DMS79 (cell line): ENCODE measurements at places on chromosomes 12 and 14.

- DNase-seq = no peak
Observed at GRCh38 chr12:93226361-93226760, 151.4 kb upstream of the NUDT4 start.

DNA sequence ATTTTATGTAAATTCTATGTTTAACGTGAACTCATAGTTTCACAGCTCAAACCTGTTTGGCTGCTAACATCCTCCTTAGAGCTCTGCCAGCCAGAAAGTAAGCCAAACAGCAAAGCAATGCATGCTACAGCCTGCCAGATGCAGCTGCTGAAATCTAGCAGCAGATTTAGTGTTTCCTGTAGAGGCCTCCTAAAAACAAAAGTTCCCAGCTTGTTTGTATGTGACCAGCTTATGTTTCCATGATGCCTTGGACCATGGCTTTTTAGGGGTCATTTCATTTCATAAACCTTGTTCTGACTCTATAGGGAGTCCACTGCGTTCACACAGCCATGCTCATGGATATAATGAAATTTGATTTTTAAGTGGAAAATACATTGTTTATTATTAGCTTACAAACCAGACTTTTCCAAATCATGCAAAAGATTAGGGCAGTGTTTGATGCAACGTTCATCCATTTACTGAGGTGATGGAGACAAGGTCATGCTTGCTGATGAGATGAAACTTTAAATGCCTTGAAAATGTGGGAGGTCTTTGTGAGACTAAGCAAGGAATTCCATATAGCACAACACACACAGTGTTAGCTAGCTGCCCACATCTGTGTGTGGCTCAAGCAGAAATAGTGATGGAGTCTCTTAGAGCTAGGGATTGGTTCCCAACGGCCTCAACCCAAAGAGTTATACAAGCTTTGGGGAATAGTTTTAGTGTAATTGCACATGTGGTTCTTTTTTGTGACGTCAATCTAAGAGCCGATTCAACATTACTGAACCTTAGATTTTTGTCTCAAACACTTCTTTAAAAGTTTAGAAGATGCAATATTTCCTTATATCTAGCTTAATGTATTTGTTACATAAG is 157.5 kb upstream of the LRIG3 start:
- DNase-seq = no peak

- no peak for DNase-seq
Observed at GRCh38 chr12:72716221-72716620, 444.1 kb downstream of the TRHDE start.

DNA sequence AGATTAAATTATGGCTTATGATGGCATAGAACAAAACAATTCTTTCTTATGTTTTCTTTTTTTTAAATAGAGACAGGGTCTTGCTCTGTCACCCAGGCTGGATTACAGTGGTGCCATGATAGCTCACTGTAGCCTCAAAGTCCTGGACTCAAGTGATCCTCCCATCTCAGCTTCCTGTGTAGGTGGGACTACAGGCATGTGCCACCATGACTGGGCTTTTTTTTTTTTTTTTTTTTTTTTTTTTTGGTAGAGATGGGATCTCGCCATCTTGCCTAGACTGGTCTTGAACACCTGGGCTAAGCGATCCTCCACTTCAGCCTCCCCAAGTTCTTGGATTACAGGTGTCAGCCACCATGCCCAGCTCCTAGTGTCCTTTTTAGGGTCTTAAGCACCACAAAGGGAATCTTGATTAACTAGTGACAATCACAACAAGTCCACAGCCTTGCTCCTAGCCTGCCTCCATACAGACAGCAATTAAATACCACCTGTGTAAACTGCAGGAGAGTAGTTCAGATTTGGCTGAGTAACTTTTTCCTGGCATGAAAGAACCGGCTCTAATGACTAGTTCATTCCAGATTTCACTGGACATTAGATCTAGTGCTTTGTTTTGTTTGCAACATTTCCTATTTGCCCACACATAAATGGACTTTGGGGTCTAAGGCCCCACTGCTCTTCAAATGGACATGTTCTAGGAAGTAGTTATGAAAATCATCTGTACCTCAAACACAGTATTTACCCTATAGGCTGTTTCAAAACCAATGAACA is 61.6 kb downstream of the SH2B3 start:
- DNase-seq = no peak

DNA sequence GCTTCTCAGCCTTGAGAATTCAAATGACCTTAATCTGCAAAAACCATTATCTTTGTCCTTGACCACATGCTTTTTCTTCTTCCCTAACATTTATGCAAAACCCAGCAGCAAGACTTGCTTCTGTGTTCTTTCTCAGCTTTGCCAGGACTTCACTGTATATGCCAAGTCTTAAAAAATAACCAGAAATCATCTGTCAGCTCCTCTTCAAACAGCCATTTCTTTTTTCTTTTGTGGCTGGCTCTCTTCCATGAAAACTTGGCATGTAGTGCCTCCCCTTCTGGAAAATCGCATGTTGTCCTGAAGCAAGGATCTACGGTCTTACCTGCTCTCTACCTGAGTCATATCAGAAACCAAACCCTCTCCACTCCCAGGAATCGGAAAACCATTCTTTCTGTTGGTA is 364.9 kb downstream of the RPS29 start:
- DNase-seq = no peak

DNA sequence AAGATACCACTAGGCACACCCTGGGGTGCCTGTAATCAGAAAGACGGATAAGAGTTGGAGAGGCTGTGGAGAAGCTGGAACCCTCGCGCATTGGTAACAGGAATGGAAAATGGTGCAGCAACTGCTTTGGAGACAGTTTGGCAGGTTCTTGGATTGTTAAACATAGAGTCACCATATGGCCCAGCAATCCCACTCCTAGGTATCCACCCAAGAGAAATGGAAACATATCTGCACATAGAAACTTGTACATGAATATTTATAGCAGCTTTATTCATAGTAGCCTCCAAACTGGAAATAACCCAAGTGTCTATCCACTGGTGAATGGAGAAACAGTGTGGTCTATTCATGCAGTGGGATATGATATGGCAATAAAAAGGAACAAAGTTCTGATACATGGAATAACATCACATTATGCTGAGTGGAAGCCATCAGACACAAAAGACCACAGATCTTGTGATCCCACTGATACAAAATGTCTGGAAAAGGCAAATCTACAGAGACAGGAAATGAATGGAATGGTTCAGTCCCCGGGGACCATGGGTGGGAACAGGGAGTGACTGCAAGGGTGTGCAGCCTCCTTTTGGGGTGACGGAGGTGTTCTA is 45.4 kb downstream of the JAG2 start:
- DNase-seq = no peak

DNA sequence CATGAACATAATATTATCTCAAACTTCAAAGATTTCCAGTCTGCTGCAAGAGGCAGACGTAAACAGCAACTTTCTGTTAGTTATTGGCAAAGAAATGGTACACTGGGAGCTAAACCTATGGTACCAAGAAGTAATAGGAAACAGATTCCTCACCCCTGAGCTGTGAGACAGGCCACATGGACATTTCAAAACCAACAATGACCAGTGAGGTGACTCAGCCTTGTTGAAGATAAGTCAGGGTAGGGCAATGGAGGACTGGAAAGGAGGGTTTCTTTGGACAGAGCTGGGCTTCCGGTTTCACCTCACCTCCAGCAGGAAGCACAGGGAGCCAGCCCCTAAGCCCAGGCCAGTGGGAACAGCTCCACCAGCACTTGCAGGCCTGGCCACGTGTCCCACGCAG is 1320.5 kb downstream of the AACS start:
- no peak for DNase-seq

DNA sequence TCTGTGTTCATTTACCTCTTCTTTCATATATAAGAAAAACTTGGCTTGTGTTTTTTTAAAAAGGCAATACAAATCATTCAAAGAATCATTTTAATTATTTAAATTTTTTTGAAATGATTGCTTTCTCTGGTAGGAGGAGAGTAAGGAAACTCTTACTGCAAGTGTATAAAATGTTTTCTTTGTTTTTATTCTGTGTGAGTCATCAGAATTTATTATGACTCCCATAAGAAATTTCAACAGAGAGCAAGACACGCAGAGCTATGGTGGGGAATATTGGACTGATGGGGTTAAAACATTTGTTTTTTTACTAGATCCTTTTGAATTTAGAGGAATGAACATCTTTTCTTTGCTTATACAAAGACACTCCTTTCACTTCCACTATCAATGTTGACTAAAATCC is 119.1 kb upstream of the ATXN7L3B start:
- no peak for DNase-seq

DNA sequence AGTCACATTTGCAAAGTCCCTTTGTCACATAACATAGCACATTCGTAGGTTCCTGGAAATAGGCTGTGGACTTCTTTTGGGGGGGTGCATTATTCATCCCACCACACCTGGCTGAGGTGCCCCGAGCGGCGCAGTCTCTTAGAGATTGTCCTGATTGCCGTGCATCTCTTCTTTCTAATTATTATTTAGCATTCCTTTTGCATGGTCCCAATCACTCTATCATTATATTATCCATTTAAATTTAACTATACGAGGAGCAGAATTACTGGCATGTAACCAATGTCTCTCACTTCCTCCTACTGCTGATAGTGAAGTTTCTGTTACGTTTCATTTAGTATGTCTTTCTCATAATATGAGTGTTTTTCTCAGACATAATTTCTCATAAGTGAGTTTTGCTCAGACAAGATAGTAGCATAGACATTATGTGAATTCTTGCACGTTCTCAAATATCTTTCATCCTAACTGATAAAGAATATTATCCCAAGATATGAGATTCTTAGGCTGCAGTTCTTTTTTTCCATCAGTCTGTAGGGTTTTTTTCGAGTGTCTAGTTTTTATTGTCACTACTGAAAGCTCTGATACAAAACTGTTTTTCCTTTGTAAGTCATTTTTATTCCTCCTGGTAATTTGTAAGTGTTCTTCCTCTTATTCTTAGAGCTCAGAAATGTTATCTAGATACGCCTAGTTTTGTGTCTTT is 444.3 kb downstream of the NELL2 start:
- DNase-seq = no peak

DNA sequence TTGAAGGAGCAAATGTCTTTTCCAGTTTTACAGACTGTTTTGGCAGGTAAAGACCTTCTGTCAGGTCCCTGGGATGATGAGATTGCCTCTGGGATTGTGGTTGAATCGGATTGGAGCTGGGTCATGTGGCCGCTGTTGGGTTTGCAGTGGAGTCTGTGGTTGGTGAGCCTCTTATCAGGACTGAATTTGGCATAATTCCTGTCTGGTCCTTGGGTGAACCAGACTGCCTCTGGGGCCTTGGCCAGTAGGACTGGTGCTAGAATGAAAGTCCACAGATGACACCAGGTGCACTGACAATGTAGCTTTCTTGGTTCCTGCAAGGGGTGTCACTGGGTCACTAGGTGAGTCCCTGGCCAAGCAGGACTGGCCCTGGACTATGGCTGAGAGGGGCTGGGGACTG is 155.3 kb downstream of the TPH2 start:
- no peak for DNase-seq

- no peak for DNase-seq
Observed at GRCh38 chr12:119694111-119694510, 26.2 kb downstream of the PRKAB1 start.

DNA sequence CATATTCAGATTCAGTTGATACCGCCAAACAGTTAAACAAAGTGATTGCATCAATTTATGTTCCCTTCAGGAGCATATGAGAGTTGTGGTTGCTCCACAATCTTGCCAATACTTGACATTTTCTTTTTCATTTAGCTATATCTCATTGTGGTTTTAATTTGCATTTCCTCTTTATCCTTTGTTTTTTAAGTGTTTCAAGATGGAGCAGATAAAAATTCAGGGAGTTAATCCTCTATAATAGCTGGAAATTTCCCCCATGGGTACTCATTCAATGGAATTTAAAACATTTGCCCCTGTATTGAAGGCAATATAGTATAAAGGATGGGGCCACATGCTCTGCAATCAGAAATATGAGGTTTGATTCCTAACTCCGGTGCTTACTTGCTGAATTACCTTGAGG is 1.1 kb upstream of the EXD2 start:
- DNase-seq = no peak

DNA sequence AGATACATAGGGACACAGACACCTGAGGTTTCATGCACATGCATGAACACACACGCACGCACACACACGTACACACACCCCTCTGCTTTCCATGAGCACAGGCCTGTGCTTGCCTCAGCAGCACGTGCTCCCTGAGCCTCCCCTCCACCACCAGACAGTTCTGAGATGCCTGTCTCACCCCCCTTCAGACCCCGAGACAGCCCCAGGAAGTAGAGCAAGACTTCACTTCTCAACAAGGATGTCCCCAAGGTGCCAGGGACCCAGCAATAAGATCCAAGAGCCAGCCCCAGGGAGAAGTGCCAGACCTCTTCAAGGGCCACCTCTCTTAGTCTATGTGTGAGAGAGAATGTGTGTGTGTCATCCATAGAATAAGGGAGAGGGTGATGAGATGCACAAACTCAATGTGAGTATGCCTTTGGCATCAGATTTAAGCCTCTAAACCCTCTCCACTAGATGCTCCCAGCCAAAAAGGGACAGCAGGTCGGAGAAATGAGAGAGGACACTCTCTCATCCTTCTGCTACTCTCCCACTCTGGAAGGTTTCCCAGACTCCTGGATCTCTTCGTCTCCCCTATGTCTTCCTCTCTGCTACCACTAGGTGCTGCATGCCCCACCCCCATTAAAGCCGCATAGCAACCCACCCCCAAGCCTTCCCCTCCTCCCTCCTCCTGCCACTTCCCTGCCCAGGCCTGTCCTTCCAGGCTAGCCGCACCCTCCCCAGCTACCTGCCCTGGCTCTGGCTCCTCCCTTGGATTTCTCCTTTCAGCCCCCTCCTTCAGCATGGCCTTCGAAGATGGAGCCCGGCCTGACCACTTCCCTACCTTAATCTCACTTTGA is 7.7 kb downstream of the RARG start:
- no peak for DNase-seq

- DNase-seq = no peak
Observed at GRCh38 chr12:124015494-124016461, 42.8 kb downstream of the ZNF664 start.

DNA sequence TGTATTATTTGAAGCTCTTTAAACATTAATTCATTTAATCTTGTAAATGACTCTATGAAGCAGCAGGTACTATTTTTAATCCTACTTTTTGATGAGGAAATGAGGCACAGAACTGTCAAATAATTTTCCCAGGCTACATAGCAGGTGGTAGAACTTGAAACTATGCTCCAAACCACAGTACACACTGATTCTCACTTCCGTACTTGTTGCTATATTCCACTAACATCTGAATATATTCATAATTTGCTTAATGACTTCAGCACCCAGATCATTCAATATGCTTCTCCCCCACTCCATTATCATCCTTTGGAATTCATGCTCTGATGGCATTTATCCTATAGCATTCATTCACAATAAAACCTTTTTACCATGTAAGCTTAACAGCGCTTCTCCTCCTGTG is 4.9 kb downstream of the ERGIC2 start:
- DNase-seq = no peak

GRCh38 chr12:88035907-88036289 is 6.7 kb upstream of the C12orf50 start:
- DNase-seq = no peak
